Ecto neural progenitor cell (in vitro differentiated cells): ENCODE measurements at places on chromosomes 16 and 17.

- no peak for DNase-seq
These were observed 14.9 kb downstream of the CDIP1 start for GRCh38 chr16:4523686-4524085.

DNA sequence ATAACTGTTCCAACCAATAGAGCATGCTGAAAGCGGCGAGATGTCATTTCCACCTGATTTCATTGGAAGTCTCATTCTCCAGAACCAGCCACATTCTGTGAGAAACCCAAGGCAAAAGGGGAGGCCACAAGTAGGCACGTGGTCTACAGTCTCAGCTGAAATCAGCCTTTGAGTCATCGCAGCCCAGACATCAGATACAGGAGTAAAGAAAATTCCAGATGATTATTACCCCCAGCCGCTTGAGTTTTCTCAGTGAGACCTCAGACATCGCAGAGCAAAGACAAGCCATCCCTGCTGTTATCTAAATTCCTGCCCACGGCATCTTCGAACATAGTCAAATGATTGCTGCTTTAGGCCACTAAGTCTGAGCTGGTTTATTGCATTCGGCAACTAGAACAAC lies 23.1 kb downstream of the STAT3 start:
- DNase-seq, result no peak

DNA sequence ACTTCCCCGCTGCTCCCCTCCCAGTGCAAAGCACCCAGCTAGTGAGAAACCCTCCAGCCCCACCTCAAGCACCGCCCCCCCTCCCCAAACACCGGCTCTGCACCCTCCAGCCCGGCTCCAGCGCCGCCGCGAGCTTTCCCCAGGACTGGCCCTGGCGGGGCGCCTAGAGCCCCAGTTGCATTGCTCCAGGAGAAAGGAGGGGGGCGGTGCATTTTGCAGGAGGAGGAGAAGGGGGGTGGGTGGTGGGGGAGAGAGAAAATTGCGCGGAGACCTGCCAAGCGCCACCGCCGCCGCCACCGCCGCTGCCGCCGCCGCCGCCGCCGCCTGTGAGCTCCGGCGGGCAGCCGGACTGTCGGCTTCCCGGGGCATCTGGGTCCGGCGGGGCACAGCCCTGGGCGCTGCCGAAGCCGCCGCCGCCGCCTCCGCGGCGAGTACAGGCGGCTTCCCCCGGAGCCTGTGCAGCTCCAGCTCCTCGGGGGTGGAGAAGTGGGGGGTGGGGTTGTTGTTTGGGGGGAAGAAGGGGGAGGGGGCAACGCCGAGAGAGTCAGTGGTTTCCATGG lies 333 bp upstream of the NOG start:
- peak; percentile 90 for DNase-seq

DNA sequence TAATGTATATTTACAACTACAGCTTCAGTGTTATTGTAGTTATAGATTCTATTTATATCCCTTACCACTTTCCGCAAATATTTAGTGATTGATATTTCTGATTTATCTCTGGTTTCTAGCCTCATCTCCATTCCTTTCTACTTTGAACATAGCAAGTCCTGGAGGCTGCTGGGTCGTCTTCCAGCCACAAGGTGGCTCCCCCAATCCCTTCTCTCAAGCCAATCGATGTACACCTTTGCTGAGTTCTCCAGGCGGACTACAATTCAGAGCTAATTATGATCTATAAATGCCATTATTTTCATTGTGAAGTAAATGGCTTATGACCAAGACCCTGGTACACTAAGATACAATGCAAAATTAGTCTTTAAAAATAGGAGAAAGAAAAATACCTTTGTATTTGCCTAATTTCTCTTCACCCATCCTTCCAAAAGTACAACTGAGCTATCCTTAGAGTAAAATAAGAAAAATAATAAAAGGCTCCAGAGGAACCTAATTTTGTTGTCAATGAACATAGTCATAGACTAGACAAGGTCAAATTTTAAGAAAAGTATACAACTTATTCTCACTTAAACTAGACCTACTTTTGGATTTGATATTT lies 122.1 kb downstream of the SKAP1 start:
- peak; percentile 63 for DNase-seq

- no peak for DNase-seq
These were observed 417.0 kb upstream of the HSBP1 start for GRCh38 chr16:83390759-83391158.
